Osteocyte (in vitro differentiated cells): ENCODE measurements at places on chromosomes 3 and 15. TPM values are rescaled to one million over a fixed set of nuclear protein-coding genes. Genes with fewer than 3 reads are reported as not detected.

Gene GP5
- 0.10 TPM in 1 of 2 replicates, not detected in the other for total RNA-seq

Gene SLC51A
- total RNA-seq: not detected in 2 replicates

Gene KBTBD12
- total RNA-seq: not detected in 2 replicates

DNA sequence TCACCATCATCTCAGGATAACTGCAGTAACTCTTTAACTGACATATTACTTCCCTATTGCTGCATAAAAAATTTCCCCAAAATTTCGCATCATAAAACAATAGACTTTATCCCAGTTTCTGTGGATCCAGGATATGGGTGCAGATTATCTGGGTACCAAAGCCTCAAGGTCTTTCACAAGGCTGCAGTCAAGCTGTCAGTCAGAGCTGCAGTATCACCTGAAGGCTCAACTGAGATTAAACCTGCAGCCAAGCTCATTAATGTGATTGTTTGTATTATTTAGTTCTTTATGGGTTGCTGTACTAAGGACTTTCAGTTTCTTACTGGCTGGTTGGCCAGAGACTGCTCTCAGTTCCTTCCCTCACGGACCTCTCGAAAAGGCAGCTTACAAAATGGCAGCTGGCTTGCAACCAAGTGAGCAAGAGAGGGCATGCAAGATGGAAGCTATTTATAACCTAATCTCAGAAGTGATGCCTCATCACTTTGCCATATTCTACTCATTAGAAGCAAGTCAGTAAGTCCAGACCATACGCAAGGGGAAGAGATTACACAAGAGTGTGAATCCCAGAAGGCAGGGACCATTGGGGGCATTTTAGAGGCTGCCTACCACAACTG is 54.9 kb downstream of the DCUN1D1 start:
- H3K27me3 ChIP-seq: no peaks in the 10 kb centered on the region
- H3K27ac ChIP-seq: no peak overlapping the region
- H3K4me3 ChIP-seq: no peak overlapping the region

- no peaks in the 10 kb centered on the region for H3K36me3 ChIP-seq
- peaks cover 20% of the 10 kb centered on the region for H3K4me1 ChIP-seq
- DNase-seq: no peak
- H3K27ac ChIP-seq: peak overlapping the region; percentile 86
- no peak overlapping the region for H3K4me3 ChIP-seq
Observed at GRCh38 chr3:4597208-4597985, 104.2 kb downstream of the ITPR1 start.

- H3K27ac ChIP-seq: no peak within 1 kb of the TSS
- H3K27me3 ChIP-seq: peaks cover 33% of the 10 kb centered on the region
- no peaks in the 10 kb centered on the region for H3K36me3 ChIP-seq
Observed at GRCh38 chr3:46717447-46718231, at the start of gene PRSS50. Gene PRSS50 (minus strand): TSS chr3:46717869. CDS start chr3:46717824, 45 bp downstream.

GRCh38 chr3:158804441-158804840 is 2.6 kb downstream of the MFSD1 start:
- DNase-seq: no peak
- no peak overlapping the region for H3K27ac ChIP-seq
- no peaks in the 10 kb centered on the region for H3K27me3 ChIP-seq

DNA sequence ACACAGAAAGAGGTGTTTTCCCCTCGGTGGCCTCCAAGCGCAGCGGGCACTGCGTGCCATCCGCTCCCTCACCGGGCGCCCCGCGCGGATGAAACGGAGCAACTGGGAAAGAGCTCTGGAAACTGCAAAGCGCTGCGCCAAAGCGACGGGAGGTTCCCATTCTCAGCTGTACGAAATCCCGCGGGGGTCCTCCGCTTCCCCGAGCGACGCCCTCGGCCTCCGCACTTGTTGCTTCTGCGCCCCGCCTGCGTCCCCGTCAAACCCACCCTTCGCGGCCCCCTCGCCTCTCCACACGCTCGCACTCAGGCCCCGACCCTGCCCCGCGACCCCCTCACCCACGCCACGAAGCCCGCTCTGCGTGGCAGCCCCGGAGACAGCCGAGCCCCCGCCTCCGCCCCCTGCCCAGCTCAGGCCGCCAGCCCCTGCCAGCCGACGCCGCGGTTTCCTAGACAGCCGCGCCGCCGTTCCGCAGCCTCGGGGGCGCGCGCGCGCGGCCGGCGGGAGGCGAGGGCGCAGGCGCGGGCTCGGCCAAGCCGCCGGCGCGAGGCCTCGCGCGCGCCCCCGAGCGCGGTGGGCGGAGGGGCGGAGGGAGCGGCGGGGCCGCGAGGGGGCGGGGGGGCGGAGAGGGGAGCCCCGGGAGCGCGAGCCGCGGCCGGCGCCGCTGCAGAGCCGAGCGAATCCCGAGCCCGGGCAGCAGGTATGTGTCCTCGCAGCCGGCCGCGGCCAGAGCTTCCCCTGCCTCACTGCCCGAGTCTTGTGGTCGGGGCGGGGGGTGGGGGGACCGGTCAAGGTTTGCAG is at the start of gene TMEM266:
Gene TMEM266 (plus strand): TSS at position 666 of the 798 bp plus-strand sequence. CDS start 74,279 bp downstream, outside the sequence.
- DNase-seq: no peak
- peaks cover 74% of the 10 kb centered on the region for H3K27me3 ChIP-seq
- H3K4me3 ChIP-seq: peak within 1 kb of the TSS; percentile 74
- peaks cover 7% of the 10 kb centered on the region for H3K4me1 ChIP-seq
- H3K27ac ChIP-seq: no peak within 1 kb of the TSS
